ENCODE measurements at places on chromosomes 4 and X. TPM values are rescaled to one million over a fixed set of nuclear protein-coding genes. Genes with fewer than 3 reads are reported as not detected.

The RHOXF2 gene
- polyA plus RNA-seq: 179 TPM

The GLOD5 gene
- 2.0 TPM for polyA plus RNA-seq

The MAGEB16 gene
- 1.6 TPM for polyA plus RNA-seq

The ZXDA gene
- 0.13 TPM for polyA plus RNA-seq

The CCDC120 gene
- 2.2 TPM for polyA plus RNA-seq
